ENCODE measurements at places on chromosomes 11 and 22. TPM values are rescaled to one million over a fixed set of nuclear protein-coding genes. Genes with fewer than 3 reads are reported as not detected.

DNA sequence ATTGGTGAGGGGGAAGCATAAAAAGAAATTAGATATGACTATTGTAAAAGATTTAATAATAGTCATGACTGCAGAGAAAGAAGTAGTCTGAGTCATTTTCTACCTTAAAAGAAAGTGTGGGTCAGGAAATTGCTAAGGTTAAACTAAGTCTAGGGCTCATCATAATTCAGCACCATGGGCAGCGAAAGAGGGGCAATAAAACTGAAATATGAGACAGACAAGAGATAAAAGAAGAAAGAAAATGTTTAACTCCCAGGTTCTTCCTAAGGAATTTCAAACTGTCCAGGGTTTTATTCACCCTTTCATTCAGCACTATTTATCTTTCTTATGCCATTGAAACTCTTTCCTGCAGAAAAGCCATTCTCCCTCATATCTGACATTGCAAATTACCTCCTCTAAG is 114.4 kb upstream of the API5 start:
- no peak for DNase-seq

DNA sequence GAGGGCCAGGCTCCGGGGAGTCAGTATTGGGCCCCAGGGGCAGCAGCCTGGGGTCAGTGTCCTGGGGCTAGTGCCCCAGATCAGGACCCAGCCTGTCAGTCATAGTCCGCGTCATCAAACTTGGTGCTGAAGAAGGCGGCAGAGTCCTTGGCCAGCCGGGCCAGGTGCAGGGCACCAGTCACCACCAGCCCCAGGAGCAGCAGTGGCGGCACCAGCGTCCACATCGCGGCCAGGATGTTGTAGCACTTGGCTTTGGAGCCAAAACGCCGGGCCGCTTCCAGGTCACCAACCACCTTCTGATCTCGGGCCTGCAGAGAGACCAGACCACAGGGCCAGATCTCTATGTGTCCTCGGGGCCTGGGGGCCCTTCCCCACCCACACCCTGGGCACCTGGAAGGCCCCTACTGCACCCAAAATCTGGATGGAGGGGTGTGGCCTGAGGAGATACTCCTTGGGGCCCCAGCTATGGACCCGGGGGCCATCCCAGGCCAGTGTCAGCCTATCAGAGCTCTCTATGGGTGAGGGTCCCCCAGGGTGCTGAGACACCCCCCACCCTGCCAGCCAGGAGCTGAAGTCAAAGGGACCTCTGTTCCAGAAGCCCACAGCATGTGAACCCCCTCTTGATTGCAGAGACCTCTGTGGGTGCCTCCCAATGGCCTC is 790 bp downstream of the IFITM5 start:
- DNase-seq = no peak

DNA sequence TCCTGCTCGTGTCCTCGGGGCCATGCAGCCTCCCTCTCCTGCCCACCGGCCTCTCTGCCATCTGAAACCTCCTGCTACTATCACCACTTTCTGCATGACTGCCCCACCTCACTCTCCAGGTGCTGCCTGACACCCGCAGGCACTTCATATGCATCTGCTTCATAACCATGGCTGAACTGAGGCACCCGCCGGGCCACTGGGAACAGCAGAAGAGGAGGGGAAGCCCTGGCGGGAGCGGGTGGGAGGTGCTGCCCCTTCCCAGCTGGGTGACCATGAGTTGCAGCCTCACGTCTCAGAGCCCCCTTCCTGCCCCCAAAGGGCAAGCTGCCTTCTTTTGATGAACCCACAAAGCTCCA is 21.7 kb upstream of the PICK1 start:
- DNase-seq = no peak

GRCh38 chr22:19961201-19961580 is 19.6 kb upstream of the TXNRD2 start:
- DNase-seq = no peak

DNA sequence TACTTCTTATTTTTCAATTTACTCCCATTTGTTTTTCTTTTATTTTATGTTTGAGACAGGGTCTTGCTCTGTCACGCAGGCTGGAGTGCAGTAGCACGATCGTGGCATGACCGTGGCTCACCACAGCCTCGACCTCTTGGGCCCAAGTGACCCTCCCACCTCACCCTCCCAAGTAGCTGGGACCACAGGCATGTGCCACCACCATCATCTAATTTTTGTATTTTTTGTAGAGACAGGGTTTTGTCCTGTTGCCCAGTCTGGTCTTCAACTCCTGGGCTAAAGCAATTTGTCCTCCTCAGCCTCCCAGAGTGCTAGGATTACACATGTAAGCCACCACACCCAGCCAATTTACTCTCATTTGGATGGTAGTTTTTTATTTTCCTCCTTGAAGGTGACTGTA is 679.3 kb upstream of the CCDC179 start:
- no peak for DNase-seq

GRCh38 chr22:37016134-37016910 is 2.9 kb downstream of the TST start:
- no peak for DNase-seq

GRCh38 chr11:440065-441042 is 1.5 kb downstream of the ANO9 start:
- no peak for DNase-seq

- DNase-seq = no peak
These were observed 21.6 kb upstream of the IL18BP start for GRCh38 chr11:71977090-71977489.

- DNase-seq = no peak
These were observed 117.0 kb upstream of the BLID start for GRCh38 chr11:122232985-122233384.

GRCh38 chr11:57370251-57370650 is 10.7 kb downstream of the PRG3 start:
- DNase-seq = no peak

GRCh38 chr11:44192462-44193100 is 97.1 kb downstream of the EXT2 start:
- DNase-seq = no peak

- DNase-seq = no peak
These were observed 77.5 kb downstream of the CNTN5 start for GRCh38 chr11:99098258-99098657.

GRCh38 chr11:130817330-130817944 is 98.8 kb downstream of the SNX19 start:
- no peak for DNase-seq

DNA sequence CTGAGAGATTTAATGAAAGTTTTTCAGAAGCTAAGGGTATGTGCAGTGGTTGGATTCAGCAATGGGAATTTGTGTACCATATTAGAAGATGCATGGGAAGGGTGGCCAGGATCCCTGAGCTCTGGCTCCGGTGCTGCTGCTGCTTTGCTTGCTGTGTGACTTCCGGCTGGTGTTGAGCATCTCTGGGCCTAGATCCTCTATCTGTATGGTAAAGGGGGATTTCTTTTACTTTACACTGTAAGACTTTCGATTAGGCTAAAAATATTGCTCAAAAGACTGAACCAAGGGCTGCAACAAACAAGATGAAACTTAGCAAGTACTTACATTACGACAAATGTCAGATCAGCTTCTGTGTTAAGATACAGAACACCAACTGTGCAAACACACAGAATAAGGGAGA is 39.1 kb downstream of the XRRA1 start:
- DNase-seq = no peak

DNA sequence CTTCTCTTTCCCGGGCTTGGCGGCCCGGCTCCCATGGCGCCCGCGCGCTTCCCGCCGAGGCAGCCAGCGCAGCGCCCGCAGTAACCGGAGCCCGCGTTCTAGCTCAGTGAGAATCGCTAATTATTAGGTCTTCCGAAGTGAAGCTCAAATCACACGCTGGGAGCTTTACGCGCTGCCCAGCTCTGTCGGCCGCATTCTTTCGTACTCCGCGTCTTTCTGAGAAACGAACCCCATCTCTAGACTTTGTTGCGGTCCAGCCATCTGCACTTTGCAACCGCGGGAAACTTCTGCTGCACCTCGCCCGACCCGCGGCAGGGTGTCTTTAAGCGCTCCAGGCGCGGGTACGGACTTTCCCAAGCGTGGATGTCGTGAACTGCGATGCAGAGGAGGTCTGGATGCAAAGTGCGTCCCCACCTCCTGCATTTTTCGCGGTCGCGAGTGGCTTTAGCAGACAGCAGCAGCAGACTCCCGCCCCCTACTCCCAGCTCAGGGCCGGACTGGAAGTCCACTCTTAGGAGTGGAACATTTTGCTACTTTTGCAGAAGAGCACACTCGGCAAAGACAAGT is 6.0 kb upstream of the PAX6 start:
- no peak for DNase-seq

The OR6T1 gene
- total RNA-seq = not detected

The SMC1B gene
- not detected for total RNA-seq

The MFNG gene
- 0.76 TPM for total RNA-seq

The SYT12 gene
- 0.55 TPM for total RNA-seq

The GGTLC3 gene
- total RNA-seq = not detected

The ATF4 gene
- total RNA-seq = 315 TPM
